Esophagus muscularis mucosa (tissue), 4 donors: ENCODE measurements at places on chromosomes 12 and 14. TPM values are rescaled to one million over a fixed set of nuclear protein-coding genes. Genes with fewer than 3 reads are reported as not detected.

ASIC1 gene
- total RNA-seq: 2.4 TPM

SRRM4 gene
- not detected for total RNA-seq

GLIPR1L1 gene
- total RNA-seq: not detected

SLC2A14 gene
- total RNA-seq: 3.1 TPM

SLC39A2 gene
- total RNA-seq: not detected

GPX2 gene
- total RNA-seq: not detected

KRT83 gene
- not detected for total RNA-seq

EIF4B gene
- 648 TPM for total RNA-seq

APOF gene
- total RNA-seq: not detected

LYZ gene
- total RNA-seq: 8.8 TPM

MMP19 gene
- total RNA-seq: 10.7 TPM

FBLN5 gene
- total RNA-seq: 161 TPM

CD163L1 gene
- total RNA-seq: 1.3 TPM

RASSF9 gene
- total RNA-seq: 1.2 TPM

HOXC4 gene
- total RNA-seq: 2.1 TPM

STYK1 gene
- not detected for total RNA-seq

SERPINA3 gene
- 284 TPM for total RNA-seq

OTOGL gene
- total RNA-seq: 2.0 TPM

KRT71 gene
- not detected for total RNA-seq
